T-helper 2 cell (primary cell): ENCODE measurements at places on chromosomes 5 and 9.
A peak's percentile ranks its signal among the peaks of the same experiment; 100 is the strongest.

DNA sequence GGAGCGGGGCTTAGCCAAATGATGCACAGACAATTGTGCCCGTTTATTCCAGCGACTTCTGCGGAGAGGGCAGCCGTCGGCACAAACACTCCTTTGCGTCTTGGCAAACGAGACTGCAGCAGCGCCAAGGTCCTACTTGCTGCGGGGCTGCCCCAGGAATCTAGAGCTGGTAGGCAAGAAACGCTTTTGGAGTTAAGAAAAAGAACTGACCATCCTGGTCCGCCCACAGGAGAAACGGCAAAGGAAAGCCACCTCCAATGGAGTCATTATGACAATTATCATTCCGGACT is 2.3 kb downstream of the RXFP3 start:
- no peak for DNase-seq

GRCh38 chr9:137804908-137805630 is 72.5 kb upstream of the CACNA1B start:
- DNase-seq: no peak

GRCh38 chr5:39638813-39639212 is 214.0 kb upstream of the DAB2 start:
- no peak for DNase-seq

- DNase-seq: no peak
These were observed 257.9 kb upstream of the NREP start for GRCh38 chr5:112014783-112015395.

- no peak for DNase-seq
These were observed 39.5 kb downstream of the PDE8B start for GRCh38 chr5:77250021-77250420.

DNA sequence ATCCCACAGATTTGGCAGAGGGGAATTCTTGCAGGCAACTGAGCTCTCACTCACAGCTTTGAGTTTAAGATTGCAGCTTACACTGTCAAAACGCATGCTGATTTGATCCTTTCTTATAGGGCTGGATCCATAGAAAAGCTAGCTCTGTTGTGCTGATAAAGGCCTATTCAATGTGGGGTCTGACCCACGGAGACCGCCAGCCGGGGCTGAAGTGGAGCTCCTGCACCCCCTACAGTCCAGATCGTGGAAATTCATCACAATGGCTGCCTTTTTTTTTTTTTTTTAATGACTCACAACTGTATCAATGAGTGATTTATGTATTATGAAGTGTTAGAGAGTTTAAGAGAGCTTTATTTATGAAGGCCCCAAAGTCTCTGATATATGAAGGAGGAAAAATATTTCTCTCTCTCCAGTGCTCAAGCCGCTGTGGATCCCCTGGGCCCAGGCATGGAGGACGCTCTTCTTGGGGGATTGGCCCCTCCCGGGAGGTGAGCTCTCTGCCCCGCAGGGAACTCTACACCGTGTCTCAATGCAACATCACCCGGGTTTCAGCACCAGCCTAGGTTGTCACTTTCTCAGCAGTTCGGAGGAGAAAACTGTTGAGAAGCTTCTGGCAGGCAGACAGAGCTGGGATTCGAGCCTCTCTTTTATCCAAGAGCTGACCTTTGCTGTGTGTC is 700.2 kb downstream of the IRX1 start:
- DNase-seq: no peak

DNA sequence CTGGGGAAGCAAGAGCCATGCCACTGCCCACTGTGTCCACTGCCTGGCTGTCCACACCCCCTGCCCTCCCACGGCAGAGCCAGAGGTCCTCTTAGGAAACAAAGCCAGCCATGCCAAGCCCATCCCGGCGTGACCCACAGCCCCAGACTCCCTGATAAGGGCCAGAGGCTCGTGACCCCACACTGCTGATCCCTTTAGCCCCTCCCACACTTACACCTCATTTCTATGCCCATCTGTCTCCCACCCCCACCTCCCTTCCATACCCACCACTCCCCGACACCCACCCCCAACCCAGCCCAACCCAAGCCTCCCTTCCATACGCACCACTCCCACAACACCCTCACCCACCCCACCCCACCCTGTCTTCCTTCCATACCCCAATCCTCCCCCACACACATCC is 17.3 kb downstream of the PTGES start:
- no peak for DNase-seq

DNA sequence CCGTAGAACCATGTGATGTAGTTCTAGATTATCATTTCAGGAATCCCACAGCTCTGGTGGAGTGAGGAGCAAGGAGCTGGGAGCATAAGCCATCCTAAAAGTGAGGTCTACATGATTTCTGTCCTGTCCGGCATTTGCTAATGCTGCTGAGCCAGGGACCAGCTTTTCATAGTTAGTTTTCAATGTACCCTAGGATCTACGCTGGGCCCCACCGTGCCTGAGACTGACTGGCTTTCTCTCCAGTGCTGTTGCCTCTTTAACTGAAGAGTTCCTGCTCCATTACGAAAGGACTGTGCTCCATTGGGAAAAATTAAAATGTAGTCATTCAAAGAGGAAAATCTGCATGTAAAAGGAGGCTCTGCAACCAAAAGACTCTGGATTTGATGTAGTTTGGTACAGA is 634.8 kb downstream of the DMRTA1 start:
- DNase-seq: no peak

- DNase-seq: no peak
These were observed 14.9 kb upstream of the LRRC14B start for GRCh38 chr5:176296-176823.

GRCh38 chr5:154898210-154898609 is 39.8 kb downstream of the CNOT8 start:
- no peak for DNase-seq

GRCh38 chr9:91150998-91151717 is 210.6 kb downstream of the AUH start:
- DNase-seq: no peak

DNA sequence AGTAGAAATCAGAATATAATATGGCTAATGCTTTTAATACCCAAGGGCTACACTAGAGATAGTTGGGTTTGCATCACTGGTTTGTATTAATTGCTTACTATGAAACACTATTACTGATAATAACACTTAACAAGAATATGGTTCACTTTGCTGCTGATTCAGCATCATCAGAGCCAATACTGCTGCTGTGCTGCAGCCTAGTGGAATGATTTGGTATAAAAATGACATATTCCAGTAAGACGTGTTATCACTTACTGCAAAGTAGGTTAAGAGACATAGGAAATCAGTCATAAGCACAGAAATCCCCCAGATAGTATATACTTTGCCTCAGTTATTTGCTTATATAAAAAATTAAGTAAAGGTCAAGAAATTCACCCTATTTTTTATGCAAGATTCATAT is 2.8 kb downstream of the CDH10 start:
- no peak for DNase-seq

DNA sequence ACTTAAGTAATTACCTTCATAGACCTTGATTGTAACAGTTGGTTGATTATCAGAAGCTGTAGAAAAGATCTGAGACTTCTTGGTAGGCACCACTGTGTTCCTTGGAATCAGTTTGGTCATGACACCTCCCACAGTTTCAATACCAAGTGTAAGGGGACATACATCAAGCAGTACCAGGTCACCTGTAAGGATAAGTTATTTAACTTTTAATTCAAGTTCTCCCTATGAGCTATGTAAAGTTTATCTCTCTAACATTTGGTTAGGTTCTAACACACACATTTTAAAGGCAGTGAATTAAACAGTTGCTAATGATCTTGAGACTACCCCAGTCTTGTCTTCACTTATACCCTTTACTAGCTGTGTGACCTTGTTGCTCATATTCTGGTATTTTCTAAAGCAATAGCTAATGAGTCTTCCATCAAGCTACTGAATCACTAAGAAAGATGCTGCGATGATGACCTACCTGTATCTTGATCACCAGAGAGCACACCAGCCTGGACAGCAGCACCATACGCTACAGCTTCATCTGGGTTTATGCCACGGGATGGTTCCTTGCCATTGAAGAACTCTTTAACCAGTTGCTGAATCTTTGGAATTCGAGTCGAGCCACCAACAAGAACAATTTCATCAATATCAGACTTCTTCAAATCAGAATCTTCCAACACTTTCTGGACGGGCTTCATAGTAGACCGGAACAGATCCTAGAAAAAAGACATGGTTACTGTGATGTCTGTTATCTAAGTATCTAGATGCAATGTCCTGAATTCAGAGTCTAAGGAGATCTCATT is 2.8 kb downstream of the HSPA5 start:
- no peak for DNase-seq

DNA sequence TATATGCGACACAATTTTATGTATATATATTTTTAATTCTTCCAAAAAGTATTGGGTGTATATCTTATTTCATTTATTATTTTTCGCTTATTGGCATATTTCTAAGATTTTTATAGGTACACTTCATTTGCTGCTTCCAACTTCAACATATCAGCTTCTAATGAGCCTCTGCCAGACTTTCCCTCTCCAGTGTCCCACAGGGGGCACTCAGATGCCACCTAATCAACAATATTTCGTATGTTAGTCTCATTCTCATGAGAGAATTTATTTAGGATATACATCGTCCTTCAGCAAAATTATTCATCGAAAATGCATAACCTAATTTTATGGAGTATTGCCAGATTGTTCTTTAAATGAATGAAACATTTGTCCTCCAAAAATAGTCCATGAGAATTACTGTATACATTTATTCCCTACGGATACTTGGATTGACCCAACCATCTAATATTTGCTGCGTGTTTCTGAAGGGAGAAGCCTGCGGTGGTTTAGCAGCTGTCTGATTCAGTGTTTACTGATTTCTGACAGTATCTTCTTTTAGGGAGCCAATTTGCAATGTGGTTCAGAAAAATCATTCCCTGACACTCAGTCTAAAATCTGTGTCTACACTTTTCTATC is 100.6 kb upstream of the SELENOP start:
- DNase-seq: peak; percentile 20

DNA sequence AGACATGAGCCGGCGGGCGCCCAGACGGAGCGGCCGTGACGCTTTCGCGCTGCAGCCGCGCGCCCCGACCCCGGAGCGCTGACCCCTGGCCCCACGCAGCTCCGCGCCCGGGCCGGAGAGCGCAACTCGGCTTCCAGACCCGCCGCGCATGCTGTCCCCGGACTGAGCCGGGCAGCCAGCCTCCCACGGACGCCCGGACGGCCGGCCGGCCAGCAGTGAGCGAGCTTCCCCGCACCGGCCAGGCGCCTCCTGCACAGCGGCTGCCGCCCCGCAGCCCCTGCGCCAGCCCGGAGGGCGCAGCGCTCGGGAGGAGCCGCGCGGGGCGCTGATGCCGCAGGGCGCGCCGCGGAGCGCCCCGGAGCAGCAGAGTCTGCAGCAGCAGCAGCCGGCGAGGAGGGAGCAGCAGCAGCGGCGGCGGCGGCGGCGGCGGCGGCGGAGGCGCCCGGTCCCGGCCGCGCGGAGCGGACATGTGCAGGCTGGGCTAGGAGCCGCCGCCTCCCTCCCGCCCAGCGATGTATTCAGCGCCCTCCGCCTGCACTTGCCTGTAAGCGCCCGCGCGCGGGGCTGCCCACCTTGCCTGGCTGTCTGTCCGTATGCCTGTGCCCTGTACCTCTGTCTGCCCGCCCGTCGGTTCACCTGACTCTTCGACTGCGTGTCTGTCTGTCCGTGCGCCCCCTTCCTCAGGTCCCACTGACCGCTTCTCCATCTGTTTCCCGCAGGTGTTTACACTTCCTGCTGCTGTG is 412 bp downstream of the FGF18 start:
- DNase-seq: no peak

DNA sequence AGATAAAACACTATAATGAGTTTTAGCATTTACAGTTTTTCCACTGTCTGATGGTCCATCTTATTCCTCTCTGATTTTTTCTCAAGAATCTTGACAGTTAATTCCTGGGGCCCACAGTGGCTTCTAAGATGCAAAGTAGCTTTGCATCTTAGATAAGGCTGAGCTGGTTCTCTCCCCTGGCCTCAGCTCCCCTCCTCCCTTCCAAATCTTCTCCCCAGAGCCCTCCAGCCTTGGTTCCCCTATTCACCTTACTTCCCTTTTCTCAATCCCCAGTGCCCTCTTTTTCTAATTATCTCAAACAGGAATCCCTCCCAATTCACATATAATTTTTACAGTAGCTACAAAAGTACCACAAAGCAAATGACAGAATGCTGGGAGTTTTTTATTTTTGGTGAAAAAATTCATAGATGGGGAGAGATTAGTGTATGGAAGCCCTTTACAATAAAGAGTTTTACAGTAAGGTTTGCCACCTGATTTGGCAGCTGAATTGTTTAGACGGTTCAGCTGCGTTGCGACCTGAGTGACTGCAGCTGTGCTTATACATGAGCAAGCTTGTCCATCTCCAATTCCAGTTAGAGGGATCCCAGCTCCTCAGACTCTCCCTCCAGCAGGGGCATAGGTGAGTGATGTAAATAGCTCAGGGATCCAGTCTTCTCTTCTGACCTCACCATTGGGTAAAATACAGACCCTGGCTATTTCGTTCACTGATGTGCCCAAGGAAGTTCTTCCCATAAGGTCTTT is 51.4 kb upstream of the CKMT2 start:
- no peak for DNase-seq

- DNase-seq: peak; percentile 80
These were observed 86.9 kb downstream of the PTPN3 start for GRCh38 chr9:109411069-109411761.

GRCh38 chr5:93591323-93591945 is 8.4 kb downstream of the NR2F1 start:
- no peak for DNase-seq

- no peak for DNase-seq
These were observed 420.0 kb downstream of the GADD45G start for GRCh38 chr9:90024823-90025222.

DNA sequence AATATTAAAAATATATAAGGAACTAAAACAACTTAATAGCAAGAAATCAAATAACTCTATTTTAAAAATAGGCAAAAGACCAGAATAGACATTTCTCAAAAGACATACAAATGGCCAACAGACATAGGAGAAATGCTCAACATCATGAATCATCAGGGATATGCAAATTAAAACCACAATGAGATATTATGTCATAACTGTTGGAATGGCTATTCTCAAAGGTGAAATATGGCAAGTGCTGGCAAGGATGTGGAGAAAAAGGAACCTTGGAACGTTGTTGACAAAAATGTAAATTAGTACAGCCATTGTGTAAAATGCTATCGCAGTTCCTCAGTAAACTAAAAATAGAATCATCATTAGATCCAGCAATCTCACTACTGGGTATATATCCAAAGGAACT is 468.5 kb downstream of the NFIB start:
- DNase-seq: no peak

DNA sequence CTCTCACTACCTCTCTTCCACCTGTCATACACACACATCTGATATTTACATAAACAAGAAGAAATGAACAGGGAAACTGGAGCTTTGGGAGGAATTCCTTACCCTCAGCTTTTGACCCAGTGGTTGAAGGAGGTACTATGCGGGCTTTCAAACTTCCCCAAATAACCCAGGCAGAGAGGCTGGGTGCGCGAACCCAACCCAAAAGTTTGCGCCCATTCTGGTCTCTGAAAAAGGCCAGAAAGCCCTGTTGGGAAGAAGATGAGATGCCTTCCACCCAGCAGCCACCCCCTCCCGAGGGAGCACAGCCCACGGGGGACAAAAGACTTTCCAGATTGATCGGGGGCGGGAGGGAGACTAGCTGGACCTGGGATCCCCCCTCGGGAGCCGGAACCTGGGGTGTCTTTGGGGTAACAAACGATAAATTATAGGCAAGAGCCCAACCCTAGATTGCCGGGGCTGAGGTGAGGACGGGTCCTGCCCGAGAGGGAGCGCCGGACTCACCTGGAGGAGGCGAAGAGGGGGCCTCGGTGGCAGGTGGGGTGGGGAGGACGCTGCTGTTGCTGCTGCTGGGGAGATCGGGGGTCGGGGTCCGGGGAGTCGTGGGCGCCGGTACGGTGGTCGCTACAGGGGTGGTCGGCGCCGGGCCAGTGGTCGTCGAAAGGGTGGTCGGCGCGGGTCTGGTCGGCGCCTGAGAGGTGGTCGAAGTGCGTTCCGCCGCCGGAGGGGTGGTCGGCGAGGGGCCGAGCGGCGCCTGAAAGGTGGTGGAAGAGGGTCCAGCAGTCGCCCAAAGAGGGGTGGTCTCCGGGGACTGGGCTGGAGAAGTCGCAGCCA is 798 bp downstream of the MEGF9 start:
- no peak for DNase-seq
